ENCODE measurements at places on chromosomes 16 and 17.

GRCh38 chr17:49571764-49572163, 3.9 kb upstream of the NXPH3 start:
- no peak for DNase-seq

GRCh38 chr16:3965781-3966582, 85.5 kb upstream of the CREBBP start:
- no peak for DNase-seq

DNA sequence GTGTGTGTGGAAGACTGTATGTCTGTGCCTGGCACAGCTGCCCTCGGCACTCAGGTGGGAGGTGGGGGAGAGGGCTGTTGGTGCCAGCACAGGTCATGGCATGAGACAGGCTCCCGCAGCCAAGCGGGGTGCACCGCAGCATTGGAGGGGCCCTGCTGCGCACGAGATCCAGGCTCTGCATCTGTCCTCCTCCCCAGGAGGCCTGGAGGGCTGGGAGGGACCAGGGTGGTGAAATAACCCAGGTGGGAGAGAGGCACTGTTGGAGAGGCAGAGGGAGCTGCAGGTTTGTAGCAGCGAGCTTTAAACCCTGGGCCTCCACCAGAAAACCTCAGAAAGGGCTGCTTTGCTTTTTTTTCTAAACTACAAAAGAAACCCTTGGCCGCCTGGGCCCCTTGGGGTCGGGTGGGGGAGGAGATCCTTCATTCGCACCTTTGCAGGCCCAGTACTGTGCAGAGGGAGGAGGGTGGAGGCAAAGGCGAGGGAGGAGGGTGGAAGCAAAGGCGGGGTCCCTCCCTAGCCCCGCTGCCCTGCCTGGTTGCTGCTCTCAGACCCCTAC, 241.7 kb downstream of the SEC14L1 start:
- DNase-seq, result no peak

DNA sequence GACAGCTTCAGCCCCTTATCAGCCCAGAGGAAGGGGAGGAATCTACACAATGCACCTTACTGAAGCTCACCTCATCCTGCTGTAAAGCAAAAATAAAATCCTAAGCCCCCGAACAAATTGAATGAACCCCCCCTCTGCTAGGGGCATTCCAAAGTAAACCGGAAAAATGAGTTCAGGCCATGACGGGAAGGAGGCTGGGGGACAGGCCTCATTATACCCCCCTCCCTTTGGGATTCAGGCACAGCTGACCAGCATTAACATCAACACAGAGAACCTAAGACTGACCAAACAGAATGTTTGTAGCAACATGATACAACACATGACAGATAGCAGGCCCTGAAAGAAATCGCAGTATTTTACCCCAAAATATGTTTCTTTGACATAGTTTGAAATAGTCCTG, 64.2 kb downstream of the DNAH17 start:
- no peak for DNase-seq

DNA sequence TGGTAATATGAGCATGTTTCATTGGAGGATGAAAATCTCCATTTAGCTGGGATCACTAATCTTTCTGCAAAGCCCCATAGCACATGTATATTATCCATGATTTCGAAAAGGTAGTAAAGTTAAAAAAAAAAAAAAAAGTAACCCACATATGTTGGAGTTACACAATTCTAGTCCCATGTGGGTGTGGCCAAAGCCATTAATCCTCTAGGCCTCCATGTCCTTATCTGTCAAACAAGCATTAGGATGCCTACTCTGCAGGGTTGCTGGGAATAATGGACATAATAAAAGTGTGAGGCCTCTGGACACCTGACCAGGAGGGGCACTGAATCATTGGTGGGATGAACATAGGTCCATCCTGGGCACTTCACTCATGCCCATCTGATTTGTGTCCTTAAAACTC, 29.2 kb upstream of the VAT1L start:
- DNase-seq, result no peak

- no peak for DNase-seq
Measured at GRCh38 chr17:4548061-4548461, 7.1 kb downstream of the MYBBP1A start.

GRCh38 chr17:71395901-71396300, 724.9 kb upstream of the SOX9 start:
- no peak for DNase-seq

DNA sequence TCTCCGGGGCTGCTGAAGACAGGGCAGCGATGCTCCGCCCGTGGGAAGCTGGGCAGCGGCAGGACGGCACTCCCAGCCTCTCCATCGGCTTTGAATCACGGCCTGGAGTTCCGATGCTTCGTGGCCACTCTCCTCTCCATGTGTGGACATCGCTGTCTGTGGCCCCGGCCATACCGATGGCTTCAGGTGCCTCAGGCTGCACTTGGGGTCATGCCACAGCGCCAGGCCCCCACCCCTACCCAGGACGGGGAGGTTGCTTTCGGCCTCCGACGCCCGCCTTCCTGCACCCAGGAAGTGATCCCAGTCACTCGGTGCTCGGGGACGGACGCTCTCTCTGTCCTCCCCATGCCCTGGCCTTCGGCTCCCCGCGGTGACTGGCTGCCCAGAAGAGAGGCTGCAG, 180.7 kb downstream of the BANP start:
- no peak for DNase-seq

DNA sequence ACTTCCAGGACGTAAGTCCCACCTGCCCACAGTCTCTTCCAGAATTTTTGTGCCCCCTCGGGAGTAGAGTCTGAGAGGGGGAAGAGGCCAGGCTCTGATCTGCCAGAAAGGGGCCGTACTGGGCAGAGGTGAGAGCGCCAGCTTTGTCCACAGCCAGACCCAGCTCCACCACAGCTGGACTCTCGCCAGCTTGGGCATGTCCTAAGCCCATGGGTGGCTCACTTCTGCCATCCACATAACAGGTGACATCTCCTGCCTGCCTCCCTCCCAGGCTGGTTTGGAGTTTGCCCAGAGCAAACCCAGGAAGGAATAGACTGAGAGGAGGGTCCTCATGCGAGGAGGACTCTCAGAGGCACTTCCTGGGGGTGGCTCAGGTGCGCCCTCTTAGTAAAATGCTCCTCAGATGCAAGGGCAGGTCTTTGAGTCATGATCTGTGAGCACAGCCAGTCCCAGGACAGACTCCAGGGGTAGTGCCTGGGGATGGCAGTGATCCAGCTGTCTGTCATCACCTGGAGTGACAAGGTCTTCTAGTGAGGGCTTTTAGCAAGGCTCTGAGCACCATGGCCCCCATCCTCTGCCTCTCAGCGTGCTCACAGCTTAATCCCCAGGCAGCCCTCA, 89.2 kb downstream of the AMFR start:
- DNase-seq, result no peak

DNA sequence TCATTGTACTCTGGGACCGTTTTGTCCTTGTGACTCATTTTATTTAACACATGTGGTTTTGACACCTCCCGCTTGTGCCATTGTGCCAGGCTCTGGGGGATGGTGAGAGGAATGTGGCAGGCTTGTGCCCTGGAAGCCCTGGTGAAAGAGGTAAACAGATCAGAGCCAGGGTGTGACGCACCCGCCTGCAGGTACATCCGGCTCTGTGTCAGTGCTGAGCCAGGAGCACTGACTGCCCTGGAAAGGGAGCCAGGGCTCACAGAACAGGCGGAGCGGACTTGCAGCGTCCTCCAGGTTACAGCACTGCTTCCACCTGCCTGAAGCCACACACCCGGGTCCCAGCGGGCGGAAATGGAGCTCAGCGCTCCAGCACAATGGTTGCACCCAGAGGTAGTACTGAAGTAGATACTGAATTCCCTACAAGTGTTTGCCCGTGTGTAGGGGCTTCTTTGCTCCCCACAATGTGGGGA, 30.6 kb downstream of the CDRT15 start:
- no peak for DNase-seq

DNA sequence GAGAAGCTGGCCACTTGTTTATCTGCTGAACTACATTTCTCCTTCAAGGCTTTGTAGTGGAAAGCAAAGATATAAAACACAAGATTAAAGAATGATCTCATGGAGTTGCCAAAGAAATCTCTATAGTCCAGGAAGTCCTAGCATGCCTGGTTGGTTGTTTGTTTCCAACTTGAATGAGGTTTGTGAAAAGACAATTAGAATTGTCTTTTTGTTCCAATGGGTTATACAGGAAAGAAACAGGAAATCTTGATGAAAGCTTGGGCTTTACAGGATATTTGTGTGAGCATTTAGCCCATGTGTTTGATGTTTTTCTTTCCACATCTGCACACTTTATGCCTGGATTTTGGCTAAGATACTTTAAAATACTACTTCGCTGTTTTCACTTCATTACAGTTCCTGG, 273.4 kb downstream of the CEP112 start:
- DNase-seq, result no peak

DNA sequence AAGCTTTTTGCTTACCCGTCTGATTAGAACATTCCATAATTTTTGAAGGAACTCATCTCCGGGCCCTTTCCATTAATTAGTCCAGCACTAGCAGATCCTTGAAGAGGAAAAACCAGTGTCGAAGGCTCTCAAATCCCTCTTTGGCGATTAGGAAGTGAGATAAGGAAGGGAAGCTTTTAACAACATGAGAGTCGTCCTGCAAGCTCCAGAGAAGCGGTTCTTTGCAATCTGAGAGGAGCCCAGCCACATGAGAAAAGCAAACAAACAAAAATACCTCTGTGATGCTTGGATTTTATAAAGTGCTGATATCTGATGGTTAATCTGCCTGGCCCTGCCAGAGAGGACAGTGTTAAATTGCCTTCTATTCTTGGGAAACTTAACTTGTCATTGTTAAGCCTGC, 339.8 kb upstream of the SALL1 start:
- DNase-seq, result no peak

DNA sequence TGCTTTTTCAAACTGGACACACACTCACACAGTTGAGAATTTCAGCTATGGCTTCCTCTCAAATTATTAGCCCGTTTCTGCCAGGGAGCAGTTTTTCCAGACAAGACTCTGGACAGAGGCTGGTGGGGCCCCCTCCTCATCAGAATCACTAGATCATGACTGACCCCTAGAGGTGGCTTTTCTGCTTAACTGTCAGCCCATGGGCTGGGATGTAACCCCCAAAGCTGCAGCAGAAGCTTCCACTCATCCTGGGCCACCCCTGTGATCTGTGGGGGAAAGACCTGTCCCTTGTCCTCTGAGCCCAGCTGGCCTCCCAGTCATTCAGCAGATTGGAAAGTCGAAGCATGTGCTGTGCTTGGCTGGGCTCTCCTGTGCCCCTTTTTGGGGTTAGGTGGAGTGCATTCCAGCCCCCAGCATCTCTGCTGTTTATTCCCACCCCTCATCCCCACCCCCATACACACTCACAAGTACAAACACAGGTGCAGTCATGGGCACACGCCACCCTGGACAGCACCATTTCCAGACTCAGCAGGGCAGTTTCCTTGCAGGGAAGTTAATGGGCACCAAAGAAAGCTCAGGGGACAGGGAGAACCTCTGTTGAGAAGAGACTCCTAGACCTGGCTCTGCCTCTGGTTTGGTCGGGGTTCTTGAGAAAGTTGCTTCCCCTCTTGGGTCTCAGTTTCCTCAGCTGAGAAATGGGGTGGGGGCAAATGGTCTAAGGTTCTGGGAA, 77.6 kb upstream of the RBL2 start:
- DNase-seq, result no peak

GRCh38 chr17:33680472-33680871, 387.4 kb upstream of the ASIC2 start:
- DNase-seq, result no peak

GRCh38 chr17:73911726-73912372, 267.6 kb upstream of the SDK2 start:
- DNase-seq, result no peak

DNA sequence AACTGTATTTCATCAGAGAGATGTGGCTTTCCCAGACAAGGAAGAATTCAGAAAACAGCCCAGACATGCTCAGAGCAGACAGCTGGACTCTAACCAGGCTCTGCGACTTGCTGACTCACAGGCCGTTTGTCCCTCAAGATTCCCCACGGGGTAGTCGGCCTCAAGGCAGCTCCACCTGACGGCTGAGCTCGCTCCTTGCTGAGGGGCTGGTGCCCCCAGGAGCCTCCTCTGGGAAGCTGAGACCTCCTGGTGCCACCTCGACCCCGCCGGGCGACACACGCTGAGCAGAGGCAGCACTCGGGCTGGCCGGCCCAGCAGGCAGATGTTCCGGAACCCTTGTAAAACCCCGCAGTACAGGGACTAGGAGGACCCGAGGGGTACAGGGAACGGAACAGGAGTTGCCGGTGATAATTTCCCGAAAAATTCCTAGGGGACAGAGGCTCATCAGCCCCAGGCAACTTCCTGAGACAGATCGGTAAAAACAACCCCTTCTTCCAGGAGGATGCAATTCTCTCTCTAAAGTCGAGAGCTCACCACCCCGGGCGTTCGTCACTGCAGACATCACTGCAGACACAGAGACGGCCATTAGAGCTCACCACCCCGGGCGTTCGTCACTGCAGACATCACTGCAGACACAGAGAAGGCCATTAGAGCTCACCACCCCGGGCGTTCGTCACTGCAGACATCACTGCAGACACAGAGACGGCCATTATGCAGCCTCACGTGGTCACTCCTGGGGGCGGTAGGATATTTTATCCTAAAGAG, 19.9 kb downstream of the RPH3AL start:
- no peak for DNase-seq

DNA sequence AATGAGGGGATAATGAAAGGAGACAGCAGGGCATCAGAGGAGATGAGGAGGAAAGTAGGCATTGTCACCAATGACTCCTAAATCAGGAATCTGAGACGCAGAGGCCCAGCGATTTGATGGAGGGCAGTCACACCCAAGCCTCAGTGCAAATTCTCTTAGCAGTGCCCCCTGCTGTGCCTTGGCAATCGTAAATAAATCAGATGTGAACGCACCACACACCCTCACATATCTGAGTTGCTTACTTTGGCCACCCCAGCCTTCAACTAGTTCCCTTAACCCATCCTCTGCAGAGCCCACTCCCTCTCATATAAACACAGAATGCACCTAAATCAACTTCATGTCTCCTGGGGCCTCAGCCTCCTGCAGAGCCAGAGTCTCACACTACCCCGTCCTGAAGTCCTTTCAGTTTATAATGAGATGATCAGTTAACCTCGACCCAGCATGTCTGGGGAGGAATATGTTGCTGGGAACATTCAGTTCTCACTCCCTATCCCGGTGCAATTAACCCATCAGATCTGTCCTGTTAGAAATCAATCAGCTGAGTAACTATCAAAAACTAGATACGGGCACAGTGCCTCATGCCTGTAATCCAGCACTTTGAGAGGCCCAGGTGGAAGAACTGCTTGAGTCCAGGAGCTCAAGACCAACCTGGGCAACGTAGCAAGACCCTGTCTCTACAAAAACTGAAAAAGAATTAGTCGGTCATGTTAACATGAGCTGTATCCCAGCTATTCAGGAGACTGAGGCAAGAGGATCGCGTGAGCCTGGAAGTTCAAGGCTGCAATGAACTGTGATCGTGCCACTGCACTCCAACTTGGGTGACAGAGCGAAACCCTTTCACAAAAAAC, 78.4 kb downstream of the SLC39A11 start:
- no peak for DNase-seq

DNA sequence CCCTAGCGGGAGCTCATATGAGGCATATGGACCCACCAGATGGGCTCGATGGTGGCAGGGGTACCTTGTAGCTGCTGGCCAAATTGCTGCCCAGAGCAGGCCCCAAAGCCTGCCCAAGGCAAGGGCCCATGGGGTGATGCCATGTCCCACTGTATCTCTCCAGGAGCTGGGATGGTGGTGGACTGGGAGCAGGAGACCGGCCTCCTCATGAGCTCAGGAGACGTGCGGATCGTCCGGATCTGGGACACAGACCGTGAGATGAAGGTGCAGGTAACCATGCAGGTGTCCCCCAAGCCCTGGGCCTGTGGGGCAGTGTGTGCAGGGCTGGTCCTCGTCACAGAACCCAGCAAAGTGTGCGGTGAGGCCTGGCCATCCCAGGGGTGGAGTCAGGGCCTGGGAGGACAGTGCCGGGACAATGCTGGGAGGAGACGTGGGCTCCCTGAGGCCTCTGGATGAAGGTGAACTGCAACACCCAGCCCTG, 34.1 kb upstream of the CHMP6 start:
- DNase-seq, result no peak

Data from Peyer's patch (tissue), 4 donors.